ENCODE measurements at places on chromosomes 12 and 14.

GRCh38 chr12:21169878-21170472 lies 39.0 kb downstream of the SLCO1B1 start:
- peak; percentile 50 for DNase-seq

GRCh38 chr14:99177046-99177655 lies 94.8 kb downstream of the BCL11B start:
- no peak for DNase-seq

GRCh38 chr14:76810525-76810924 lies 2.2 kb downstream of the ANGEL1 start:
- no peak for DNase-seq

GRCh38 chr12:92242907-92243306 lies 97.3 kb upstream of the BTG1 start:
- peak; percentile 32 for DNase-seq

- DNase-seq: no peak
Measured at GRCh38 chr12:110704750-110705149, 15.8 kb upstream of the HVCN1 start.

DNA sequence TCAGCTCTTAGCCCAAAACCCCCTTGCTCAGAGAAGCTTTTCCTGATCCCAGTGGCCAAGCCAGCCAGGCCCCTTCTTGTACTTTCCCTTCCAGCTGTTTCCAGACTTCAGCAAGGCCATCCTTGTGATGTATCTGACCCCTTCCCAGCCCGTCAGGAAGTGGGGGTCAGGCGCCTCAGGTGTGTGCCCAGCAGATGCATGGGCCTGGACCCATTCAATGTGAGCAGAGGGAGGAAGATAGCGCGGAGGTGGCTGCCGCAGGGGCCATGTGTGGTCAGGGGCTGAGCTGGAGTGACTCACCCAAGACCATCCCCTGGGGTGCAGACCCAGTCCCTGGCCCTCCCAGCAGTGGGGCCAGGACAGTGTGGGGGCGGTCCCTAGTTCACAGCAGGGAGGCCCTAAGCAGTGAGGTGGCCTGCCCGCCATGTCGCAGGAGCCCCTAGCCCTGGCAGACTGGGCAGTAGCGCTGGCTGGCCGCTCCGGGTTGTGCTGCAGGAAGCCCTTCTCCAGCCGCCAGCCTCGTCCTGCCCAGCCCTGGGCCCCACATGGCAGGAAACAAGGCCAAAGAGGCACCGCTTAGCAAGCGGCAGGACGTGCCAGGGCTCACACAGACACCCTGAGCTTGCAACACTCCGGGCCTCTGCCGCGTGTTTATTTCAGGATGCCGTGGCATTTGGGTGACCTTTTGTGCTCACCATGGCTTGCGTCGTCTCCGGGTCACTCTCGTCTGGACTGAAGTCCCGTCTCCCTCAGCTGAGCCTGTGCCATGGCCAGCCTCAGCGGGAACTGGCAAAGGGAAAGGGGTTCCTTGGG lies 12.0 kb downstream of the ADSS1 start:
- no peak for DNase-seq

DNA sequence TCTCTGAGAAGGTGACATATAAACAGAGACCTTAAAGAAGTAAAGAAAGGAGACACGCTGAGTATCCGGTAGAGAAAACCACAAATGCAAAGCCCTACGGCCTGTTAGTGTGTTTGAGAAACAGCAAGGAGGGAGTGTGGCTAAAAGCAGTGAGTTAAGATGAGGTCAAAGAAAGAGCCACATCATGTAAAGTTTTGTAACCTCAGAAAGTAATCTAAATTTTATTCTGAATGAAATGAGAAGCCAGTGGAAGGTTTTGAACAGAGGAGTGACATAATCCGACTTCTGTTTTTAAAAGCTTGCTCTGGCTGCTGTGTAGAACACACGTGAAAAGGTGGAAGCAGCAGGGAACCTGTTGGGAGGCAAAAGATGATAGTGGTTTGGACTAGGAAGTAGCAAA lies 32.6 kb downstream of the PPP2R5E start:
- DNase-seq: no peak

- DNase-seq: no peak
Measured at GRCh38 chr14:32545506-32546210, 216.6 kb downstream of the AKAP6 start.

DNA sequence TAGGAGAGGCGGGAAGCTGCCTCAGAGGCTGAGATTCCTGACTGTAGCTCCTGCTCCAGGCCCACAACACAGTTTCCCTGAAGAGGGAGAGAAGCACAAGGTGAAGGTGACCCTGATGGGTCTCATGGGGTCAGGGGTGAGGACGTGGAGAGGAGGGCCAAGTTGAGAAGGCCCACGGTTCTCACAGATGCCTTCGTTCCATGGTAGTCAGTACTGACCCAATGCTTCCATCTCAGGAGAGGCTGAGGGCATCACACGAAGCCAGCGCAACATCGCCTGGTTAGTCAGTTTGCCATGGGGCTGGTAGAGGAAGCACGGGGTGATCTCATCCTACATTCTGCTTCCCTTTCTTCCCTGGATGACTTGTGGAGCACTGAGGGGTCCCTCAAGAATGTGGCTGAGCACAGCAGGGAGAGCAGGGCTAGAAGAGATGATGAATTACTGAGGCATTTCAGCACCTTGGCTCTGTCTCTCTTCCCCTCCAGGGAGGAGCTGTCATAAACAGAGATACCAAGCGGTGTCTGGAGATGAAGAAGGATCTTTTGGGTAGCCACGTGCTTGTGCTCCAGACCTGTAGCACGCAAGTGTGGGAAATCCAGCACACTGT lies 51.9 kb downstream of the GALNT8 start:
- DNase-seq: no peak

DNA sequence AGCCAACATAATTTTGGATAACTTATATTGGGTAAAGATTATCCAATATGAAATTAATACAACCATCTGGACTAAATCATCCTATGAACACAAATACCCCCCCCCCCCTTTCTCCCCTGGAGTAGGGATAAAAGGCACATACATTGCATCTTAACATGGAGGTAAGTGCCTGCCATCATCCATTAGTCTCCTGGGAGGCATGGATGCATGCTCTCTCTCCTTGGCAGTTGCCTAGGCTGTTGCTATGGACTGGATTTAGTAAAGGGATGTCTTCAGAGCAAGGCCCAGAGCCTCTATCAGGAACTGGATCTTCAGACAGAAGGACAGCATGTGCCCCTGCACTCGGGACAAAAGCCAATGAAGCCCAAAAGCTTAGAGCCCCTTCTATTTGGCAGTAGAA lies 40.6 kb downstream of the SMOC1 start:
- DNase-seq: no peak

GRCh38 chr14:36879558-36879957 lies 217.9 kb downstream of the PAX9 start:
- no peak for DNase-seq

Measured in NCI-H1694 (cell line).